ENCODE measurements at places on chromosomes 4 and X.

- DNase-seq = no peak
These were observed 37.9 kb upstream of the PAPSS1 start for GRCh38 chr4:107757864-107758476.

- no peak for DNase-seq
These were observed 231.5 kb downstream of the UNC5C start for GRCh38 chr4:95317085-95317793.

- DNase-seq = no peak
These were observed 16.5 kb downstream of the ACSL4 start for GRCh38 chrX:109716431-109717028.

DNA sequence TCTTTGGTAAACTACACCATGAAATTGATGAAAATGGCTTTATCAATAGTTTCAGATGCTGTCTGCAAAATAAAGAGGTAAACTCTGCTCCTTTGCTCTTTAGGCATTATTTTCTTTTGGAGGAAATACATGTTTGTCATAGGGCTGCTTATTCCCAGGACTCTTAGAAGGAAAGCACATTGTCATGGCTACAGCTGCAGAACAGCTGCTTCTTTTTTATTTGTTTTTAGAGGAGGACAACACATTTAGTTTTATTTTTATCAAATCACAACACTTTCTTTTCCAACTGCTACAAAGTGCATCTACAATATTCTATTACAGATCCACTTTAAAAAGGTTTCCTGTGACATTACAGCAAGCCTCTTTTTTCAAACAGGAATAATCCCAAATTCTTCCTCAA is 12.7 kb upstream of the HPF1 start:
- no peak for DNase-seq

DNA sequence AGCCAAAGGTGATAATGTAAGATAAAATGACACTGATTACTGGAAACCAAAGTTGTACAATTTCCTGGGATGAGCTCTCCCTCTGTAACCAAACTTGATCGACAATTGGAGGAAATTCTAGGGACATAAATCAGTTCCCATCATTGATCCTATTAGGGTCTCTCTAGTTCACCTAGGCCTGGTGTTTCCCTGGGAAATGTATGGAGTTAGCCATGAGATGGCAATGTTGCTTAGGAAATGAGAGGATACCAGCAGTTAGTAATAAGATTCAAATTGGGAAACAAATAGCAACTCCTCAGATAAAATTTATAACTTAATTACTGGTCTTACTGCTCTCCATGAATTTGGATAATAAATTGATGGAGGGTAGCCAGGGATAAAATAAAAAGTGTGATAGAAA is 52.2 kb downstream of the SPATA18 start:
- no peak for DNase-seq

GRCh38 chrX:30280428-30280827 is 28.8 kb downstream of the NR0B1 start:
- DNase-seq = no peak

- DNase-seq = peak; percentile 4
These were observed 52.2 kb downstream of the FAM9B start for GRCh38 chrX:8981723-8982122.

All from activated naive CD4-positive, alpha-beta T cell treated with Interleukin-2 at 50 U/mL for 16 hours (primary cell).